Kidney tubule cell (primary cell): ENCODE measurements at places on chromosomes 2 and 18.

DNA sequence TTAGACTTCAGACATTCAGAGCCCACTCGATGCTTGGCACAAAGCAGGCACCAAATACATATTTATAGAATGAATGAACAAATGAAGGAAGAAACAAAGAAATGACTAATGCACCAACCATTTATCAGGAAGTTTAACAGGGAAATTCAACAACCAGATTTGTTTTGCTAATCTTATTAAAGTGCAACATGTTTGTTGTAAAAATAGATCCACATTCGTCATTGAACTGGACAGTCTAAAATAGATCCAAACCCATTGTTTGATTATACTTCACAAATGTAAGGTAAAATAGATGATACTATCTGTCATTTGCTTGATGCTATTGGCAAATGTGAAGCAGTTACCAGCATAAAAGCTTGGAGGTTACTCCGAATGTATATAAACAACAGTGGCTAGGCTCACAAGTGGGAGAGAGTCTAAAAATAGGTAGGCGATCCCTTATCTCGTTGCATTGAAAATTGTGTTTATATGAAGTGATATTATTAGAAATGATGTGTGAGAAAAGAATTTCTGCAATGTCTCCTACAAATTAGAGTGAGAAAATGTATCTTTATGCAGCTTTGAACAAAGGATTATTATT is 246.2 kb downstream of the NEDD4L start:
- peak; percentile 38 for DNase-seq

DNA sequence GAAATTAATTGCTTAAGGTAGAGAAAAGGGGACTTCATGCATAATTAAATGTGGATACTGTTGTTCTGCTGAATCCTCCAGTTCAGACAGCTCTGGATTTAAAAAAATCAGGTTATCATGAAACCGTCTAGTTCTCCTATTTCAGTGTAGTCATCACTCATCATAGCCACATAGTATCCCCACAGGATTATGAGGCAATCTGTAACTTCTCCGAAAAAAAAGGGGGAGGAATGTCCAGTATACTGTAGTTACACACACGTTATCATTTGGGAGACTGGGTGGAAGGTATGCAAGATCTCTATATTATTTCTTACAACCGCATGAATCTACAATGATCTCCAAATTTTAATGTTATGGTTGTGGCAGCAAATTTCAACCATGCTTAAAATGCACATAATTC is 114.0 kb downstream of the HIBCH start:
- no peak for DNase-seq

DNA sequence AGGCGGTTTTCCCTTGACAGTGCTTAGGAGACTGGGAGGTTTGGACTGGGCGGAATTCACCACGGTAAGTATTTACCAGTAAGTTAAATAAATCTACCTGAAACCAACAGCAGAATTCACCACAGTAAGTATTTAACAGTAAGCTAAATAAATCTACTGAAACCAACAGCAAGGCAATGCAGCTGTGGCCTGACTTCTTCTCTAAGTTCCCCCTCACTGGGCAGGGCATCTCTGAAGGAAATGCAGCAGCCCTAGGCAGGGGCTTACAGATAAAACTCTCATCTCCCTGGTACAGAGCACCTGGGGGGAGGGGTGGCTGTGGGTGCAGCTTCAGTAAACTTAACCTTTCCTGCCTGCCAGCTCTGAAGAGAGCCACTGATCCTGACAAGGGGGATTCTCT is 432.5 kb upstream of the LRRTM1 start:
- DNase-seq, result no peak

GRCh38 chr2:169141713-169142352 is 72.5 kb downstream of the DHRS9 start:
- peak; percentile 62 for DNase-seq

DNA sequence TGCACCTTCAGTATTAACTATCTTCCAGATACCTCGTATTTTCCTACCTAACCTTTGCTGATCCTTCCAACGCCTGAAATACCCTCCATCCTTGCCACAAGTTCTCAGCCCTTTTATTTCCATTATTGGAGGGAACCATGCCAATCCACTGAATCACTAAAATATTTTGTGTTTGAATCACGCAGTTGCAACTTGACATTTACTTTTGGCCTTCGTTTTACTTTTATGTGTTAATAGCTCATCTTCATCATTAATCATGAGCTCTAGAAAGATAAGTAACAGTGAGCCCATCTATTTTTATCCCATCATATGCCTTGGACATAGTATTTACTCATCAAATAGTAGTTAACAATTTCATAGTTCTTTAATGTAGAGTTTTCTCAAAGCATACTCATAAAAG is 463.2 kb downstream of the THSD7B start:
- DNase-seq, result peak; percentile 77

DNA sequence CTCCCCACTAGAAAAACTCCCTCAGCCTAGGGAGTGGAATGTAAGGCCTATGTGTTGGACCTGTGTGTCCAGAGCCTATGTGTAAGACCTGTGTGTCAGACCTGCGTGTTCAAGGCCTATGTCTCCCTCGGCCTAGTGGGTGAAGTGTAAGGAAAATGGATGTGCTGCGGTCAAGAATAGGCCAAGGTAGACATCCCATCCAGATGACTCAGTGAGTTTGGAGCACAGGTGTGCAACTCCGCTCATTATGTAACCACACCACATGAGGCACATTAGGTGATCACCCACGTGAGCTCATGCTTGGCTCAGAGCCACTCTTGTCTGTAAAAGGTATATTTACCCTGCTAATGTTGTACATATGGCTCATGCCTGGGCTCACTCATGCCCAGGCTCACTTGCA is 565.3 kb upstream of the CRIM1 start:
- DNase-seq, result no peak
